ENCODE measurements at places on chromosomes 7 and 10.

GRCh38 chr7:159033956-159034355 is 110.7 kb downstream of the VIPR2 start:
- DNase-seq, result no peak

DNA sequence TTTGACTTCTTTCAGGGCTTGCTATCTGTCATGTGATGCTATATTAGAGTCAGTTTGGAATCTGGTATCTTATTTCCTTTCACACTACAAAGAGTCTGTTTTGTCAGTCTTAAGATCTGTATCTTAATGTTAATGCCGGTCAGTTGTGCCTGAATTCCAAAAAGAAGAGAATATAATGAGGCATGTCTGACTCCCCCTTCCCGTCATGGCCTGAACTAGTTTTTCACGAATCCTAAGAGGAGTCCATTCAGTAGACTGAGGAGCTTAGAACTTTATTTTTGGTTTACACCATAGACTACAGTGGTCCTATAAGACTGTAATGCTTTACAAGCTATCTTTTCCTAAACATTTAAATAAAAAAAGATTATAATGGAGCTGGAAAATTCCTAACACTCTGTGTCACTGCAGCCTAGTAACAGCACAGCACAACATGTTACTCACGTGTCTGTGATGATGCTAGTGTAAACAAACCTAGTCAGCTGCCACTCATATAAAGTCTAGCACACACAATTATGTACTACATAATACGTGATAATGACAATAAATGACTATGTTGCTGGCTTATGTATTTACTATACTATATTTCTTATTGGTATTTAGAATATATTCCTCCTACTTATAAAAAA is 50.6 kb downstream of the VPS41 start:
- peak; percentile 9 for DNase-seq

GRCh38 chr7:27156508-27156898 is at the start of gene HOXA7:
HOXA7 (minus strand) TSS chr7:27156675; CDS start chr7:27156545, 130 bp downstream.
- DNase-seq, result peak; percentile 88

DNA sequence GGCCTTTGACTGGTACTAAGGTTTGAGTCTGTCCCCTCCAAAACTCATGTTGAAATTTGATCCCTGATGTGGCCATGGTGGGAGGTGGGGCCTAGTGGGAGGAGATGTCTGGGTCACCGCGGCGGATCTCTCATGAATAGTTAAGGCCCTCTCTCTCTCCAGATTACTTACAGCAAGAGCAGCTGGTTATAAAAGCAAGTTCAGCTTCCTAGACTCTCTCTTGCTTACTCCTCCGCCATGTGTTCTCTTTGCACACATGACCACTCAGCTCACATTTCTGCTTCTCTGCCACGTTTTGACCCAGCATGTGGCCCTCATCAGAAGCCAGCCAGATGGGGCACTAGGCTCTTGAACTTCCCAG is 29.9 kb upstream of the ZMIZ1 start:
- DNase-seq, result no peak

DNA sequence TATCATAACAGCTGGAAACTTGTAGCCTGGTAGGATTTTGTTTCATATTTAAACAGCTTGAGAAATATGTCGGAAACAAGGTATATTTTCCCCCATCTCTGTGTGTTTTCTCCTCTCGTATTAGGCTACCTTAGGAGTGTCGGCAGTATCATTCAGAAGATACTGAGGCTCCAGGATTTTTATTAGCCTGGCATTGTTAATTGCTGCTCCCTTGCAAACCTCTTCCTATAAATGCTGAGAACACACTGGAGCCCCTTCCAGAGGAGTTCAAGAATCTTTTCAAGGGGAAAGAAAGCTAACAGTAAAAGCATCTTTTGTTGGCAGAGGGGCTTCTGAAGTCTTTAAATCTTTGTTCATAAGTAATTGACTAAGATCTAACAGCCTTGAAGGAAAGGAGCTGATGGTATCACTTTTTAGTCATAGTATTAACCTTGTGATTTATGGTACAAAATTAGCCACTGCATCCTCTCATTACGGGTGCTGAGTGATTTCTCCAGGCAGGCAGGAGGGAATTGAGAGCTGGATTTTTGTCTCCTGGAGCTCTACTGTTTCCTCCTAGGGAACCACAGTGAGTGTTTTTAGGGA is 998.7 kb downstream of the LRMDA start:
- DNase-seq, result no peak

GRCh38 chr10:30094601-30095000 is 35.2 kb upstream of the JCAD start:
- DNase-seq, result no peak

DNA sequence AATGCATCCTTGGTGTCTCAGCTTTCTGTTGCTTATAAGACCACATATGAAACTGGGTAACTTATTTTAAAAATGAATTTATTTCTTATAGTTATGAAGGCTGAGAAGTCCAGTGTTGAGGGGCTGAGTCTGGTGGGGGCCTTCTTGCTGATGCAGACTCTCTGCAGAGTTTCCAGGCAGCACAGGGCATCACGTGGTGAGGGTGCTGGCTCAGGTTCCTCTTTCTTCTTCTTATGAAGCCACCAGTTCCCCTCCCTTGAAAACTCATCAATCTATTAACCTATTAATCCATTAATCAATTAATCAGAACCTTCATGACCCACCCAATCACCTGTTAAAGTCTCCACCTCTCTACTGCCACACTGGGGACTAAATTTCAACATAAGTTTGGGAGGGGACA is 595.6 kb upstream of the NRP1 start:
- no peak for DNase-seq

DNA sequence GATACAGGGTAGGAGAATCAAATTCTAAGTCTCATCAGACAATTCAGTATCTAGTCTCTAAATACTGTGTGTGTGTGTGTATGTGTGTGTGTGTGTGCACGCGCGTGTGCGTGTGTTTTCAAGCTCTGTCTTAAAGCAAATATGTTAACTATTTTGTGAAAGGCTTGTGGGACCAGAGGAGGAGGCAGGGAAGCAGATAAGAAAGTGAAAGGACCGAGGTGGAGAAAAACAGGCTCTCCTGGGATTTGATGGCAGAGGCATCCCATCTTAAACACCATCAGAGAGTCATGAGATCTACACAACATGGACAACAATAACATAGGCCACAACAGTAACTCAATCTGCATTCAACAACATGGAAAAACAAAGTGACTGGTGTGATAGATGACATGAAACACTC is 67.1 kb downstream of the PIP4K2A start:
- DNase-seq, result no peak

- no peak for DNase-seq
These were observed 162.1 kb downstream of the NRG3 start for GRCh38 chr10:82037076-82037475.

DNA sequence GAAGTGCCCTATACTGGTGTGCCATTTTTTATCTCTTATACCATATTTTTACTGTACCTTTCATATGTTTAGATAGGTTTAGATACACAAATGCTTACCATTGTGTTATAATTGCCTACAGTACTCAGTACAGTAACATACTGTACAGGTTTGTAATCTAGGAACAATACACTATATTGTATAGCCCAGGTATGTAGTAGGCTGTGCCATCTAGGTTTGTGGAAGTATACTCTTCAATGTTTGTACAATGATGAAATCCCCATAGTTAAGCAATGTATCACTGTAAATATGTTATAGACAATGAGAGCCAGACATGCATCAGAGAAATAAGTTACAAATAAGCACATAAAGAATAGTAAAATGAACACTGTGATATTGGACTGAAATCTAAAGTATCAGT is 109.1 kb downstream of the IQUB start:
- no peak for DNase-seq

DNA sequence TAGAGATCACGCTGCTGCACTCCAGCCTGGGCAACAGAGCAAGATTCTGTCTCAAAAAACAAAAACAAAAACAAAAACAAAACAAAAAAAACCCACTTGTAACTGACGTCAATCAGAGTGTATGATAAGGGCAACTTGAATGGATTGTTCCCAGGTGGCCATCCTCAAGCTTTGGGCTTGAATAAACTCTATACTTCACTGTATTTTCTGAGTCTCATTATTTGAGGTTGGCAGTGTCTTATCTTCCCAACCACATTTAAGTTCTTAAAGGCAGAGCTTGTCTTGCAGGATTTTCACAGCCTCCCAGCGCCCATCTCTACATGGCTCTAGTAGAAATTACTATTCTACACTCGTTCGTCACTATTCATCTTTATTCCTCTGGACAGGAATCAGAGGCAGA is 5.1 kb upstream of the OAT start:
- DNase-seq, result no peak

- DNase-seq, result no peak
These were observed 125.9 kb downstream of the JAZF1 start for GRCh38 chr7:28054531-28055160.

DNA sequence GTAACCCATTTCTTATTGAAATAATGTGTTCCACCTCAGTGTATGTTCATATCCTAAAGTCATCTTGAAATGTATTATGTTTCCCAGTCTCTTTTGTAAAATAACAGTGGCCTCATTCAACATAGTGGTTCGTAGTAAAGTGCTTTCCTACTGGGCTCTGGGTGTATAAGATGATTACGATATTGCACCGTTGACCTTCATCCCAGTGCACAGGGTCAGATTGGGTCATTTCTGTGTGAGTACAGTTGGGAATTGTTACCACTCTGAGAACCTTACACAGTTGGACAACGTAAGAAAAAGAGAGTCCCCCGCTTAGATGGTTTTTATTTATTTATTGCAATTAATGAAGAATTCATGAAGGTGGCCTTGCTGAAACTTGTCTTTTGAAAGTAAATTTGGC is 135.6 kb downstream of the CHN2 start:
- no peak for DNase-seq
